ENCODE measurements at places on chromosomes 4 and X. TPM values are rescaled to one million over a fixed set of nuclear protein-coding genes. Genes with fewer than 3 reads are reported as not detected.

The TMSB4X gene
- 6,415 TPM for total RNA-seq

The CTAG1A gene
- total RNA-seq: not detected

The KLB gene
- 0.07 TPM for total RNA-seq

The TNIP3 gene
- total RNA-seq: 0.26 TPM

The NIPAL1 gene
- 2.0 TPM for total RNA-seq

The PABPC1L2A gene
- total RNA-seq: not detected

The RTL5 gene
- total RNA-seq: 5.3 TPM

The SERTM2 gene
- total RNA-seq: not detected

The TXK gene
- total RNA-seq: 0.26 TPM

The NAA11 gene
- total RNA-seq: not detected

The WDR45 gene
- 42.9 TPM for total RNA-seq

The FRAS1 gene
- 37.8 TPM for total RNA-seq

The TMSB15B gene
- total RNA-seq: 1.5 TPM

The CT45A9 gene
- not detected for total RNA-seq

The ZNF711 gene
- total RNA-seq: 0.33 TPM

The STPG2 gene
- total RNA-seq: not detected

The SPINK2 gene
- total RNA-seq: not detected

The NKAP gene
- 4.2 TPM for total RNA-seq

The CT45A5 gene
- total RNA-seq: not detected

The FGFR3 gene
- total RNA-seq: 0.59 TPM

The C4orf51 gene
- total RNA-seq: not detected

The PABPC1L2B gene
- not detected for total RNA-seq

The MAD2L1 gene
- total RNA-seq: 13.7 TPM

The PAK3 gene
- total RNA-seq: 4.6 TPM

The RTL3 gene
- total RNA-seq: 0.07 TPM

The DUSP21 gene
- total RNA-seq: not detected

The POF1B gene
- not detected for total RNA-seq

The SPATA4 gene
- total RNA-seq: 0.23 TPM

The RASGEF1B gene
- total RNA-seq: 1.1 TPM

The REPS2 gene
- 0.72 TPM for total RNA-seq

The NLRP2B gene
- not detected for total RNA-seq

The GABRQ gene
- not detected for total RNA-seq

The INTU gene
- 7.4 TPM for total RNA-seq

The GPRASP2 gene
- 14.2 TPM for total RNA-seq

The ANKRD17 gene
- 80.9 TPM for total RNA-seq

The ING2 gene
- total RNA-seq: 11.6 TPM

The ZFP42 gene
- not detected for total RNA-seq

The SLITRK2 gene
- total RNA-seq: not detected

The ZCCHC18 gene
- 0.52 TPM for total RNA-seq

The SLC10A4 gene
- total RNA-seq: 0.07 TPM

The TCEAL7 gene
- 31.7 TPM for total RNA-seq

The PLAC8 gene
- not detected for total RNA-seq

The ASIC5 gene
- total RNA-seq: not detected

The CXCL3 gene
- total RNA-seq: 1.5 TPM

The HS6ST2 gene
- not detected for total RNA-seq

The KLKB1 gene
- total RNA-seq: 0.33 TPM

The MTMR8 gene
- 0.07 TPM for total RNA-seq

The DDIT4L gene
- 5.0 TPM for total RNA-seq

The SHROOM3 gene
- total RNA-seq: 12.6 TPM

The DCLK2 gene
- total RNA-seq: 14.2 TPM

The BMPR1B gene
- 0.53 TPM for total RNA-seq

The GAGE12C gene
- total RNA-seq: not detected

The TBC1D14 gene
- total RNA-seq: 41.4 TPM

The ARSJ gene
- 48.6 TPM for total RNA-seq

The PSAPL1 gene
- not detected for total RNA-seq

The CTAG2 gene
- not detected for total RNA-seq
